ENCODE measurements at places on chromosomes 4 and X.
A peak's percentile ranks its signal among the peaks of the same experiment; 100 is the strongest.

GRCh38 chr4:151266497-151266896, 10.5 kb upstream of the PRSS48 start:
- no peaks in the 10 kb centered on the region for H3K27me3 ChIP-seq
- DNase-seq, result no peak
- H3K4me1 ChIP-seq, result peaks cover 3% of the 10 kb centered on the region
- H3K27ac ChIP-seq, result no peak overlapping the region

- H3K27me3 ChIP-seq, result no peaks in the 10 kb centered on the region
- peak overlapping the region; percentile 48 for H3K27ac ChIP-seq
- no peak overlapping the region for H3K4me3 ChIP-seq
- peaks cover 20% of the 10 kb centered on the region for H3K4me1 ChIP-seq
Measured at GRCh38 chr4:105586638-105587328, 34.4 kb downstream of the ARHGEF38 start.

- no peaks in the 10 kb centered on the region for H3K36me3 ChIP-seq
- H3K27ac ChIP-seq, result no peak overlapping the region
- H3K4me1 ChIP-seq, result no peaks in the 10 kb centered on the region
- H3K27me3 ChIP-seq, result no peaks in the 10 kb centered on the region
- no peak for DNase-seq
- H3K4me3 ChIP-seq, result no peak overlapping the region
Measured at GRCh38 chrX:129718676-129719075, 20.1 kb upstream of the XPNPEP2 start.

DNA sequence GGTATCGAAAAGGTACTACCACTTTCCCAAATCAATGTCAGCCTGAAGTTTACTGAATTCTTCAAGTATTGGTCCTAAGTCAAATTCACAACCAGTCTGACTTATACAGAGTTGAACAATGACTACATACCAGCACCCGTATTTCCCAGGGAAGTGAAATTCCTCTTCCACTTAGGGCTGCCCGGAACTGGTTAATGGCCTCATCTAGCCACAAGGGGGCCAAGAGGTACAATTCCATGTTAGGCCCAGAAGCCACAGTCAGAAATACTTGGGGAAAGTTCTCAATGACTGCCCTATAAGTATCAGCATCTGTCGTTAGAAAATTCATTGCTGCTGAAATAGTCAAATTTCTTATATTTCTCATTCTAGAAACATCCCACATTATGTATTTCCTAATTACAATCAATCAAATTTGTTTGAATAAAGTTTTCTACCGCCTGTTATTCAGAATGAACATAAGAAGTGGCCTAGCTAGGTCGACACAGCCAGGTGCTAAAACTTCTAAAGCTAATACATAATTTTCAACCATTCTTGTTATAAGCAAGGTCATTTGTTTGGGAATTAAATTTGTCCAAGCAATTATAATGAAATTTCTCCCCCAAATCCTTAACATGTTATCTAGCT, 5.6 kb upstream of the PCDH7 start:
- H3K4me1 ChIP-seq, result peaks cover 12% of the 10 kb centered on the region
- H3K27me3 ChIP-seq, result peaks cover 7% of the 10 kb centered on the region
- DNase-seq, result no peak
- H3K27ac ChIP-seq, result no peak overlapping the region

DNA sequence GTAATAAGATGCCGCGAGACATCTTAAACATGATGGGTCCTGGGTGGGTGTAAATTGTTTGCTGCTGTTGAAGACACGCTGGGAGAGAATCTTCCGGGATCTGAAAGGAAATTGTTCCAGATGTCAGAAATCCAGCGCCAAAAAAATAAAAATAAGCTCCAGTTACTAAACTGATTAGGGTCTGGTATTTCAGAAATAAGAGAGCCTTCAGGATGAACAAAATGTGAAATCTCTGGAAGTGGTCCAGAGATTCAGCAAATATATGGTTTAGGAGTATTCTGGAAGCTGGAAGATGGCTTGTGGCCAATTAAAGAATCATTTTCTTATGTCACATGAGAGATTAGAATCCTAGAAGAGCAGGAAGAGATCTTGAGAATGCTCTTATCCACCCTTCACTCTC, 75.8 kb upstream of the NHS start:
- no peaks in the 10 kb centered on the region for H3K4me1 ChIP-seq
- H3K4me3 ChIP-seq, result no peak overlapping the region
- no peak overlapping the region for H3K27ac ChIP-seq
- H3K27me3 ChIP-seq, result no peaks in the 10 kb centered on the region
- H3K36me3 ChIP-seq, result no peaks in the 10 kb centered on the region
- DNase-seq, result no peak

GRCh38 chr4:3470244-3471097, 7.4 kb downstream of the DOK7 start:
- DNase-seq, result no peak
- H3K4me3 ChIP-seq, result no peak overlapping the region
- H3K27ac ChIP-seq, result no peak overlapping the region
- no peaks in the 10 kb centered on the region for H3K4me1 ChIP-seq
- H3K27me3 ChIP-seq, result no peaks in the 10 kb centered on the region

- H3K4me3 ChIP-seq, result no peak overlapping the region
- H3K27ac ChIP-seq, result no peak overlapping the region
- DNase-seq, result no peak
Measured at GRCh38 chr4:61541459-61541858, 341.3 kb downstream of the ADGRL3 start.

- no peak overlapping the region for H3K4me3 ChIP-seq
- H3K27me3 ChIP-seq, result no peaks in the 10 kb centered on the region
- H3K4me1 ChIP-seq, result no peaks in the 10 kb centered on the region
- H3K36me3 ChIP-seq, result no peaks in the 10 kb centered on the region
Measured at GRCh38 chr4:142883040-142883832, 37.1 kb upstream of the INPP4B start.

DNA sequence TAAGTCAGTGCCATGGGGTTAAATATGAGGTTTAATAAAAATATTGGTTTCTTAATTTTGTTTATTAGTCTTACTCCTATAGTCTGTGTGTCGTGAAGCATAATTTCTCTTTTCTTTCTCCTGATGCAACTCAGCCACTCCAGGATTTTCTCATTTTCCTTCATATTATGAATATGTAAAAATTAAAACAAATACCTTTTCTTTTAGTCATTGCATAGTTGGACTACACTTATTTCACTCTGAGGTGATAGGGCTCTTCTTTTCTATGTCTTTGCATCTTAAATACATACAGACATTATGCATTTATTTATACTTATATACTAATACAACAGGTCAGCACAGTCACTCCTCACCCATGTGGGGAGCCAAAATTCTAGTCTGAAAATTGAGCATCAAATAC, 19.1 kb downstream of the GALNT7 start:
- no peaks in the 10 kb centered on the region for H3K27me3 ChIP-seq
- no peak overlapping the region for H3K27ac ChIP-seq

DNA sequence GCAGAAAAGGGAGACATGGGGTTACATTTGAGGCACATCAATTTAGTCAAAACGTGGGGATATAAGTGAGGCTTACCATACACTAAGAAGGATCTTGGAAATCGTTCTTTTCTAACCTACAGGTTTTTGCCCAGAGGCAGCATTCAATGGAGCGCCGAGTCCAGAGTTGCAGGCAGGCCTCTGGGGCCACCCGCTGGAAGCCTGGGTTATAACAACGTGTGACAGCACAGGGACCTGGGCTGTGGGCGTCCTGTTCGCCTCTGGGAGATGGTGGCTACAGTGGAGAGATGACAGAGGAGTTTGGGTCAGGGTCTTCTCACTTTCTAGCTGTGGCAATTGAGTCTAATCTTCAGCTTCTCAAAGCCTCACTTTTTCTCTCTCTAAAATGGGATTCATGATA, 53.9 kb downstream of the ENPP6 start:
- peak; percentile 59 for DNase-seq
- H3K36me3 ChIP-seq, result no peaks in the 10 kb centered on the region
- no peaks in the 10 kb centered on the region for H3K27me3 ChIP-seq
- no peak overlapping the region for H3K4me3 ChIP-seq
- H3K27ac ChIP-seq, result no peak overlapping the region

GRCh38 chr4:100414016-100414790, 103.6 kb downstream of the EMCN start:
- no peak for DNase-seq
- H3K27me3 ChIP-seq, result no peaks in the 10 kb centered on the region
- H3K36me3 ChIP-seq, result no peaks in the 10 kb centered on the region
- no peak overlapping the region for H3K27ac ChIP-seq
- H3K4me3 ChIP-seq, result no peak overlapping the region

- no peak overlapping the region for H3K27ac ChIP-seq
- H3K36me3 ChIP-seq, result no peaks in the 10 kb centered on the region
- no peaks in the 10 kb centered on the region for H3K27me3 ChIP-seq
- no peak for DNase-seq
- no peak overlapping the region for H3K4me3 ChIP-seq
Measured at GRCh38 chr4:36320117-36320896, 38.9 kb downstream of the DTHD1 start.

- no peaks in the 10 kb centered on the region for H3K27me3 ChIP-seq
- no peak overlapping the region for H3K27ac ChIP-seq
- no peaks in the 10 kb centered on the region for H3K36me3 ChIP-seq
Measured at GRCh38 chr4:154344686-154345085, 146.9 kb downstream of the DCHS2 start.

DNA sequence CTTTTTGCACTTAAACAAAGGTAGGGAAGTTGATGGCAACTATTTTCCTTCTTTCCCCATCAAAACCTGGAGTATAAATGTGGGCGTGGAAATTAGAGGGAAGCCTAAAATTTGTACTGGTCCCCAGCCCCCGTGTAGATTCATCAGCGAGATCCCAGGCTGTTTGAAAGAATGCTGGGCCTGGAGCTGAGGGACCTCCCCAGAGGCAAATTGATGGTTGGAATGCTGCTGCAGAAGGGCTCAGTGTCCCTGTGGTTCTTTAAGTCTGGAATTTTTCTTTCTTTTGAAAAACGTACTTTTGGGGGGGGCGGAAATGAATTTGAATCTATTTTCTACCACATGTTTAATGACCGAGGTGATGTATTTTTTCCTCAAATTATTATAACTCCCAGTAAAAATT, 197.2 kb downstream of the CBR4 start:
- no peak for DNase-seq
- peaks cover 4% of the 10 kb centered on the region for H3K4me1 ChIP-seq
- no peaks in the 10 kb centered on the region for H3K36me3 ChIP-seq
- H3K27me3 ChIP-seq, result no peaks in the 10 kb centered on the region
- H3K4me3 ChIP-seq, result no peak overlapping the region
- H3K27ac ChIP-seq, result no peak overlapping the region

DNA sequence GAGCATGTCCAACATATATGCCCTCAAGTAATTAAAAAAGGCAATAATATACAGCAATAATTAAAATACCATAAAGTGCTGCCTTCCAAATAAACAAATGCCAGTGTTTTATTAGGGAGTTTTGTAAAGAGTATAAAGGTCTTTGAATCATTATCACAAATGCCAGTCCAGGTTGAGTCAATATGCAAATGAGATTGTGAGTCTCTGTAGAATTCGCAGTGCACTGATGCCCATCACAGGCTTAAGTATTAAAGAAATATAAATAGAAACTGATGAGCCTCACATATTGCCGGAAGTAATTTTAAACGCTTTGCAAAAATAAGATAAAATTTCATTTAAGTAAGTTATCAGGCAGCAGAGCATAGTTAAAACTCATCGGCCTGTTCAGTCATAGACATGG, 205.0 kb upstream of the TECRL start:
- no peak for DNase-seq
- H3K4me3 ChIP-seq, result no peak overlapping the region
- no peaks in the 10 kb centered on the region for H3K36me3 ChIP-seq
- no peaks in the 10 kb centered on the region for H3K4me1 ChIP-seq

DNA sequence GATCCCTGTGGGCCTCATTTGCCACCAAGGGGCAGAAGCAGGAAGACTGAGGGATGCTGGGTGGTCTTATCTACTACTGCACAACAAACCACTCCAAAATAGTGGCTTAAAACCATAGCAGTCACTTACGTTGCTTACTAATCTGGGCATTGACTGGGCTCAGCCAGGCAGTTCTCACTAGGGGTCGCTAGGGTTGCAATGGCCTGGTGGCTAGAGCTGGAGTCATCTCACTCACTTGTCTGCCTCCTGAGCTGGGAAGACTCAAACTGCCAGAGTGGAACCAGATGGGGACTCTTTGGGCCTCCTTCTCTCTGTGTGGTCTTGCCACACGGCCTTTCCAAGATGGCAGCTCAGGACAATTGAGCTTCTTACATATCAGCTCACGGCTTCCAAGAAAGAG, 216.3 kb upstream of the BCOR start:
- no peaks in the 10 kb centered on the region for H3K27me3 ChIP-seq
- no peaks in the 10 kb centered on the region for H3K4me1 ChIP-seq
- no peaks in the 10 kb centered on the region for H3K36me3 ChIP-seq
- no peak overlapping the region for H3K4me3 ChIP-seq

GRCh38 chr4:169269916-169270809, 593 bp downstream of the SH3RF1 start:
- peaks cover 2% of the 10 kb centered on the region for H3K36me3 ChIP-seq
- peak overlapping the region; percentile 87 for H3K27ac ChIP-seq
- DNase-seq, result peak; percentile 50
- no peaks in the 10 kb centered on the region for H3K27me3 ChIP-seq
- H3K4me1 ChIP-seq, result peaks cover 26% of the 10 kb centered on the region
- H3K4me3 ChIP-seq, result peak overlapping the region; percentile 88

DNA sequence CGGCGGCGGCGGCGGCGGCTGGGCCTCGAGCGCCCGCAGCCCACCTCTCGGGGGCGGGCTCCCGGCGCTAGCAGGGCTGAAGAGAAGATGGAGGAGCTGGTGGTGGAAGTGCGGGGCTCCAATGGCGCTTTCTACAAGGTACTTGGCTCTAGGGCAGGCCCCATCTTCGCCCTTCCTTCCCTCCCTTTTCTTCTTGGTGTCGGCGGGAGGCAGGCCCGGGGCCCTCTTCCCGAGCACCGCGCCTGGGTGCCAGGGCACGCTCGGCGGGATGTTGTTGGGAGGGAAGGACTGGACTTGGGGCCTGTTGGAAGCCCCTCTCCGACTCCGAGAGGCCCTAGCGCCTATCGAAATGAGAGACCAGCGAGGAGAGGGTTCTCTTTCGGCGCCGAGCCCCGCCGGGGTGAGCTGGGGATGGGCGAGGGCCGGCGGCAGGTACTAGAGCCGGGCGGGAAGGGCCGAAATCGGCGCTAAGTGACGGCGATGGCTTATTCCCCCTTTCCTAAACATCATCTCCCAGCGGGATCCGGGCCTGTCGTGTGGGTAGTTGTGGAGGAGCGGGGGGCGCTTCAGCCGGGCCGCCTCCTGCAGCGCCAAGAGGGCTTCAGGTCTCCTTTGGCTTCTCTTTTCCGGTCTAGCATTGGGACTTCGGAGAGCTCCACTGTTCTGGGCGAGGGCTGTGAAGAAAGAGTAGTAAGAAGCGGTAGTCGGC, 528 bp downstream of the FMR1 start:
- H3K27me3 ChIP-seq, result no peaks in the 10 kb centered on the region
- H3K4me3 ChIP-seq, result peak overlapping the region; percentile 68
- peak; percentile 44 for DNase-seq
